ENCODE measurements at places on chromosomes 12 and 14.

- no peak for DNase-seq
Measured at GRCh38 chr14:96574633-96575632, 72.8 kb downstream of the PAPOLA start.

DNA sequence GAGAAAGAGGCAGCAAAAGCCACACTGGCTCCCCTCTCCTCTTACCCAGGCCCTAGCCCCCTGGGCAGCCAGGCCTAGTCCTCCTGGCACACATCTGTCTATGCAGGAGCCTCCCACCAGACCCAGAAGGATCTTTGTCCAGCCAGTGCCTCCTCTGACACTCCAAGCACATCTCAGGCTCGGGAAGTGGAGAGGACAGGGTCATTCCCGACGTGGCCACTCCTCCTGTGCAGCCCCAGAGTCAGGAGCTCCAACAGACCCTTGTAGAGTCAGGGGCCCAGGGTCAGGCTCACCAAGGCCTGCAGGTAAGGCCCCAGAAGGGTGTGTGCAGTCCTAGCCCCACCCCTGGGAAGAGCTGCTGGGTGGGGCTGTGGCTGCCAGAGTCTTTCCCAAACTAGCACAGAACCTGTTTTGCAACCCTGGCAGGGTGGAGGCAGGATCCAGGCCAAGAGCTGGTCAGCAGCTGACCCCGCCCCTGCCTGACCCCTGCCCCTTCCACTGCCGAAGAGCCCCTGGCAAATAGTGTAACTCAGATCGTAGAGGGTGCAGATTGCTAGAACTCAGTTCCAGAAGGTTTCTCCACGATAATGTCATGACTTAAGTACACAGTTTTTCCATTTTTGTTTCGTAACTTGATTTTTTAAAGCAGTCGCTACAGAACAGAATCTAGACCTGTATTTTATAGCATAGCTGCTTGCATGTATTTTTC, 26.6 kb upstream of the PNMA1 start:
- DNase-seq, result no peak

DNA sequence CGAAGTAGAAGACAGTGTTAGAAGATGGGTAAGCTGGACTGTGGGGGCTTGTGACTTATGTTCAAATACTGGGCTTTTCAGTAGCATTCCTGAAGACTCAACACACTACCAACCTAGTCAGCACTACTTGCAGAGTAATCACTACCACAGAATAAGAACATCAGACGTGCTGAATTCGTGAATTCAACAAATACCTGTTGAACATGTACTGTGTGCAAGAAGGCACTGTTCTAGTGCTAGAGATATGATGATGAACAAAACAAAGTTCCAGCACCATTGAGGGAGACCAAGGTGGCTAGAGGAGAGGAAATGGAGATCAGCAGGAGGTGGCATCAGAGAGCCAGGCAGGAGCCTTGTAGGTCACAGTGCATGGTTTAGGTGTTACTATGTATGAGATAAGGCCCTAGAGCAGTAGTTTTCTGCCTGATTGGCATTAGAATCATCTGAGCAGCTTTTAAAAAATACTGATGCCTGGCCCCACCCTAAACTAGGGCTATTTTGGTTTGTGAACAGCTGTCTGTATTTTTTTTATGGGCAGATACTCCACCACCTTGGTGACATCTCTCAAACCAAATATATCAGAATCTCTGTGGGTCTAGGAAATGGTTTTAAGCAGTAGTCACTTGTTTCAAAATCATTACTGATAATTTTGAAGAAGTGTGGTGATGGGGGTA, 26.8 kb downstream of the FERMT2 start:
- DNase-seq, result no peak

DNA sequence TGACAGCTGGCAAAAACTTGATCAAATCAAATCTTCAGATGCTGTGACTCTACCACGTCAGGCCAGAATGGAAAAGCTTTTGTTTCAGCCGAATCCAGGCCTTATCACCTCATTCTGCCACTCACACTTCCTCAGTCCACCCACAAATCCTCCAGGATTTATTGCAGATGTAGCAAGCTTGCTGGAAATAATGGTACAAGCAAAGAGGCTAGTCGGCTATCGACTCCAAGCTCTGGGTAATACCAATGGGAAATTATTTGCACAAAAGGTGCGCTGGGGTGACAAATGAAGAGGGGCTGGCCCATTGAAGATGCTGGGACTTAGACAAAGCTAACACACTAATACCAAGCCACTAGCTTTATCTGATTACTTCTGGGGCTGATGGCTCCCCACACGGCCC, 250.5 kb downstream of the ASCL1 start:
- DNase-seq, result no peak
